Smooth muscle cell of the umbilical artery (primary cell): ENCODE measurements at places on chromosomes 6 and 20. TPM values are rescaled to one million over a fixed set of nuclear protein-coding genes. Genes with fewer than 3 reads are reported as not detected.

Gene FAM209B
- total RNA-seq = not detected in 2 replicates

Gene VSX1
- not detected in 2 replicates for total RNA-seq

Gene INSM1
- not detected in 2 replicates for total RNA-seq

Gene SNAP25
- total RNA-seq = 4.6 and 5.6 TPM in 2 replicates

Gene ZNF334
- total RNA-seq = 2.7 and 2.8 TPM in 2 replicates

Gene GPANK1
- total RNA-seq = 10.1 and 10.3 TPM in 2 replicates

Gene RIMS1
- 0.89 and 3.6 TPM in 2 replicates for total RNA-seq

Gene TMEM200A
- total RNA-seq = 152 and 402 TPM in 2 replicates

Gene RFX6
- total RNA-seq = not detected in 2 replicates
